ENCODE measurements at places on chromosomes 6 and 20. TPM values are rescaled to one million over a fixed set of nuclear protein-coding genes. Genes with fewer than 3 reads are reported as not detected.

The CST5 gene
- total RNA-seq: not detected

The MTHFD1L gene
- 92.2 TPM for total RNA-seq

The GNRH2 gene
- total RNA-seq: 3.7 TPM

The FERMT1 gene
- total RNA-seq: 1.5 TPM

The POPDC3 gene
- not detected for total RNA-seq

The PTGIS gene
- 31.0 TPM for total RNA-seq

The TREML2 gene
- 3.7 TPM for total RNA-seq

The PACRG gene
- total RNA-seq: not detected

The AIF1 gene
- total RNA-seq: 71.8 TPM

The RAD21L1 gene
- not detected for total RNA-seq

The PRR18 gene
- total RNA-seq: 0.14 TPM

The NKX2-4 gene
- total RNA-seq: not detected

The PTCHD4 gene
- total RNA-seq: not detected

The OLIG3 gene
- total RNA-seq: not detected

The GGTLC1 gene
- not detected for total RNA-seq

The MAFB gene
- 0.83 TPM for total RNA-seq

The SLC22A16 gene
- not detected for total RNA-seq

The RNASET2 gene
- 53.4 TPM for total RNA-seq

The EYS gene
- total RNA-seq: not detected

The ALDH8A1 gene
- total RNA-seq: 1.1 TPM

The HLA-DQB1 gene
- total RNA-seq: 2.7 TPM

The C20orf204 gene
- total RNA-seq: 4.3 TPM

The STX16 gene
- total RNA-seq: 103 TPM

The SOX12 gene
- total RNA-seq: 15.0 TPM

The SAPCD1 gene
- total RNA-seq: 16.4 TPM
